ENCODE measurements at places on chromosomes 4 and X.

GRCh38 chrX:11458170-11458569 lies 165.0 kb downstream of the AMELX start:
- DNase-seq: no peak

- no peak for DNase-seq
These were observed 31.5 kb upstream of the RAPGEF2 start for GRCh38 chr4:159071178-159071968.

- no peak for DNase-seq
These were observed 19.6 kb downstream of the ZNF330 start for GRCh38 chr4:141240259-141240658.

DNA sequence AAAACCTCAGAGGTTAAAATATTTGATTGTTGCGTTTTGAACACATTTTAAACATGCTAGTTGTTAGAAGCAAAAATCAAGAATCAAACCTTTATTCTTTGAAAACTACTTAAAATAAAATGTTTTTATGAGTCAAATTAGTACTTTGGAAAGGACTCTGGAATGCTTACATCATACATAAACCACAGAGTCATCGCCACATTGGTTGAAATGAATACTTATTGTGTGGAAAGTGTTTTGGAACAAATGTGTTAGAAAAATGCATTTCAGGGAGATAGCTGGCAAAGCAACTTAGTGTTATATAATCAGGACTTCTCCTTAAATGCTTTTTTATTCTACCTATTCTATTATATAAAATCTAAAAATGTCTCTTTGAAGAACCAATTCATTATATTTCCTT lies 49.4 kb upstream of the CAMK2D start:
- no peak for DNase-seq

- DNase-seq: peak; percentile 2
These were observed 1.4 kb downstream of the MID1 start for GRCh38 chrX:10618961-10619360.

GRCh38 chrX:74207539-74207938 lies 96.4 kb upstream of the ZCCHC13 start:
- DNase-seq: no peak

DNA sequence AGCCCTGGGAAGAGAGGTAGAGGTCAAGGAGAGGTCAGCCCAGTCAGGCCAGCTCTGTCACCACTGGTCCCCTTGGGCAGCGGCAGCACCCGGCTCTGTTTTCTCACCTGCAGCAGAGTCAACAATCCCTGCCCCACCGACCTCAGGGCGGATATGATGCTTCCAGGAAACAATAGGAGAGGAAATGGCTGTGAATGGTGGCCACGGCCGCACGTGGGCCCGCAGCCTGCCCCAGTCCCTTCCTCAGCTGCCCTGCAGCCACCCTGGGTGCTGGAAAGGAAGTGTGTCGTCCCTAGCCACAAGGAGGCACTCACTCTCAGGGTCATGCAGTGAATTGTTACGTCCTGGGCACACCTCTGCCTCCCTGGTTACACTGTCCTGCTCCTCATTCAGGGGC lies 92.5 kb upstream of the ENPP6 start:
- DNase-seq: no peak

DNA sequence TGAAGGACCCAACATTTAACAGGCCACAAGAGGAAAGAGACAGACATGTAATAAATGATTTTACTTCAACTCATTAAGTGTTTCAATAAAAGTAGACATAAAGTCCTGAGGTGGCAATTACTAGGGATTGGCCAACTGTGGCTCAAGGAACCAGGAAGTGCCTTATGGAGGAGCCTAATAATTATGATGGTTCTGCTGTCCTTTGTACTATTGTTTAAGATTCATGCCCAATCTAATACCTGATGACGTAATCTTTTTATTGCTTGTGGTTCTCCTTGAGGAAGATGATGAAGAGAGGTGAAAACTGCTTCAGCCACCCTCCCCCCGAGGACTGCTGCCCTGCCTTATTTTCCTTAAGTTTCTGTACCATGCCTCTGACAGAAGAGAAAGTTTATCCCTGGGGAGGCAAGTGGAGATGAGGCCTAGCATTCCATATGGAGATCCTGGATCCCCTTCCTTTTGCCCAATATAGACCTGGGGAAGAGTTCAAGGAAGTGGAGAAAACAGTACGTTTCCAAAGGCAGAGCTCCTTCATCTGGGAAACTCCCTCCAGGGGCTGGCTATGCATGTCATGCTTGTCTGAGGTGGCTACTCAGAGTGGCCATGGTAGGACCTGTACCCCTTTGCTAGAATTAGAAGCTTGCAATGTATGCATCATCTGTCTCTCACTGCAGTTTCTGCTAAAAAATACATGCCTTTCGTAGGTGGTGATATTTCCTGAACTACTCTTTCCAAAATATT lies 56.8 kb upstream of the FAT1 start:
- DNase-seq: no peak

DNA sequence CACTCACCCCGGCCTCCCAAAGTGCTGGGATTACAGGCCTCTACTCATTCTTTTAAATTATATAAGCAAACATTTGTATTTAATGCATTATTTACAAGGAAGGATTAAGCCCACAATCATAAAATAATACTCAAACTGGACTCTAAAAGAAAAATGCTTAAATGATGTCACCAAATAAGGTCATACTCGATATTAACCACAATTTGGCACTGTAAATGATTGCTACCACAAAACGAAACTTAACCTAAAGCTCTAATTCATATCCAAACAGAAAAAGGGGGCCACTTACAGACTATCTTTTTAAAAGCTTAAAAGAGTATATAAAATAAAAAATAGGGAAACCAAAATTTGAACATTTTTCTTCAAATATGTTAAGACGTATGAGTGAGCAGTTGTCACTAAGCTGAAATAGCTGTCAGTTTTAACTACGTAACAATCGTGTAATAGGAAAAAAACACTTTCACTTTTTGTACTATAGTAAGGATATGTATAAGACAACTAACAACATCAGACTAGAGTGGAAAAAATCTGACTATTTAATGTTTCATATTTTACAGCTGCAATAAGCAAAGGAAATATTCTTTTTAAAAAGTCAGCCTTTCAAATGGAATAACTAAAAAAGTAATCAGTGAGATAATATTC lies 108.2 kb upstream of the GPR34 start:
- DNase-seq: no peak

DNA sequence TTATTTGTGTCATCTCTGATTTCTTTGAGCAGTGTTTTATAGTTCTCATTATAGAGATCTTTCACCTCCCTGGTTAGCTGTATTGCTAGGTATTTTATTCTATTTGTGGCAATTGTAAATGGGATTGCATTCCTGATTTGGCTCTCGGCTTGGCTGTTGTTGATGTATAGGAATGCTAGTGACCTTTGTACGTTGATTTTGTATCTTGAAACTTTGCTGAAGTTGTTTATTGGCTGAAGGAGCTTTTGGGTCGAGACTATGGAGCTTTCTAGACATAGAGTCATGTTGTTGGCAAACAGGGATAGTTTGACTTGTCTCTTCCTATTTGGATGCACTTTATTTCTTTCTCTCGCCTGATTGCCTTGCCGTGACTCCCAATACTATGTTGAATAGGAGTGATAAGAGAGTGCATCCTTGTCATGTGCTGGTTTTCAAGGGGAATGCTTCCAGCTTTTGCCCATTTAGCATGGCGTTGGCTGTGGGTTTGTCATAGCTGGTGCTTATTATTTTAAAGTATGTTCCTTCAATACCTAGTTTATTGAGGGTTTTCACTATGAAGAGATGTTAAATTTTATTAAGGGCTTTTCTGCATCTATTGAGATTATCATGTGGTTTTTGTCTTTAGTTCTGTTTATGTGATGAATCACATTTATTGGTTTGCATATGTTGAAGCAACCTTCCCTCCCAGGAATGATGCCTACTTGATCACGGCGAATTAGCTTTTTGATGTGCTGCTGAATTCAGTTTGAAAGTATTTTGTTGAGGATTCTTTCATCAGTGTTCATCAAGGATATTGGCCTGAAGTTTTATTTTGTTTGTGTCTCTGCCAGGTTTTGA lies 72.7 kb upstream of the BOD1L1 start:
- no peak for DNase-seq

DNA sequence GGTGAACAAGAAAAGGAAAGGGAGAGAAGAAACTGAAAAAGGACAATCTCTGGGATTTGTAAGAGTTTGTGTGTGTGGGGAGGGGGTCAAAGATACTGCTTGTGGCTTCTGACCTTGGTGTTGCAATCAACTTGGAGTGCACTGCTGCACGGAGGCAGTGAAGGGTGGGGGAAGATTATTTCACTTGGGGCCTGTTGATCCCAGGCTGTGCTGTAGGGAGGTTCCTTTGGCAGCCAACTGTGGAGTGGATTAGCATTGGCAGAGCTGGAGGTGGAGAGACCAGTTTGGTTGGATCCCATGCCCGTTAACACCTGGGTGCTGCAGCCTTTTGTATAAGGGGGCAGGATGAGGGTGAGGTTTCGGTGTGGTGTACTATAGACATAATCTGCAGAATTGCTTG lies 38.2 kb downstream of the AFF1 start:
- no peak for DNase-seq

DNA sequence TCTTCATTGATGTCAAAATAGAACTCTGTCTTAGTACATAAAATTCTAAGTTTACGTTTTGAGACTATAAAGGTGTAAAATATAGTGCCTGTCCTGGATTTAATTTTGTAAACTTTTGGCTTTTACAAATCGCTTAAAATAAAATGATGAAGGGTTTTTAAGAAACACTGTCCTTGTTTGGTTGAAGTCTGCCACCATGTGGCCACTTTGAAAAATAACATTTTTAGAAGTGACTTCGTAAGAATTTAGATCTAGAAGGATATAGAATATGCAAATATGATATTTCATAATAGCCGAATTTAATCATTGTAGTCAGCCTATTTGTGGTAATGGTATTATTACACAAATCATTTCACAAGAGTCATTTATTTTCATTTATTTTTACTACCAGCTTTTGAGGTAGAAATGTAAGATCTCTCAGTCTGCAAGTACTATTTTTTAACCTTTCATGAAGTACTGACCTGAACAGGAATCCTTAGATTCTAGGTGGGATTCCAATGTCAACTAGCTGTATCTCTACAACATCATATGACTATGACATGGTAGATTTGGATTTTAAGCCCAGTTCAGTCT lies 31.0 kb upstream of the FAT4 start:
- no peak for DNase-seq

DNA sequence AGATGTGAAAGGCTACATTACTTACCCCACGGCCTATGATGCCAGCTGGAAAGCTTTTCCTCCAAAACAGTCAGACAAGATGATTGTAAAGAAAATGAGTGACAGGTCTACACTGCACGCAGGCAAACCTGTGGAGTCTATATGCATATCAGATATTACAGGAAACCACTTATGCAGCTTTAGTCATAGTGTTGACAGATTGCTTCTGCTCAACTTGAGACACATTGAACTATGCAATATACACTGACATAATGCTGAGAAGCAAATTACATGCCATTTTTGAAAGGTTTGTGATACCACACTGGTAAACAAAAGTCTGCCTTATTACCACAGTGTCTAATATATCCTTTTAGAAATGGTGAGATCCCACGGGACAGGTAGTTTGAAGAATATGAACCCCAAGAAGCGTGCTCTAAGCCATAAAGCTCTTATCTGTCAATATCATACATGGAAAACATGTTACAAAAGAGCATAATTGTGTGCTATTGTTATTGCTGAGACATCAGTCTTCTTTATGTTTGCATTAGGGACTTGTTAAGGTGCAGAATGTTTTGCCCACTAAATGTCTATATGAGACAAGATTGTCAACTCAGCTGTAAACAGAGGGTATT lies 1835.8 kb upstream of the TENM3 start:
- no peak for DNase-seq
